ENCODE measurements at places on chromosomes 7 and 10. TPM values are rescaled to one million over a fixed set of nuclear protein-coding genes. Genes with fewer than 3 reads are reported as not detected.

TAS2R4 gene
- total RNA-seq, result 1.5 TPM

SUPV3L1 gene
- 23.1 TPM for total RNA-seq

FAM25G gene
- total RNA-seq, result not detected

MYL10 gene
- not detected for total RNA-seq

FIS1 gene
- total RNA-seq, result 86.8 TPM

TUBAL3 gene
- total RNA-seq, result not detected

CALHM1 gene
- not detected for total RNA-seq

WEE2 gene
- not detected for total RNA-seq

GAD2 gene
- total RNA-seq, result not detected

Data from subcutaneous preadipocyte (primary cell).